ENCODE measurements at places on chromosomes 6 and 20.

GRCh38 chr6:36378243-36378920 lies 9.1 kb downstream of the ETV7 start:
- no peak for DNase-seq

DNA sequence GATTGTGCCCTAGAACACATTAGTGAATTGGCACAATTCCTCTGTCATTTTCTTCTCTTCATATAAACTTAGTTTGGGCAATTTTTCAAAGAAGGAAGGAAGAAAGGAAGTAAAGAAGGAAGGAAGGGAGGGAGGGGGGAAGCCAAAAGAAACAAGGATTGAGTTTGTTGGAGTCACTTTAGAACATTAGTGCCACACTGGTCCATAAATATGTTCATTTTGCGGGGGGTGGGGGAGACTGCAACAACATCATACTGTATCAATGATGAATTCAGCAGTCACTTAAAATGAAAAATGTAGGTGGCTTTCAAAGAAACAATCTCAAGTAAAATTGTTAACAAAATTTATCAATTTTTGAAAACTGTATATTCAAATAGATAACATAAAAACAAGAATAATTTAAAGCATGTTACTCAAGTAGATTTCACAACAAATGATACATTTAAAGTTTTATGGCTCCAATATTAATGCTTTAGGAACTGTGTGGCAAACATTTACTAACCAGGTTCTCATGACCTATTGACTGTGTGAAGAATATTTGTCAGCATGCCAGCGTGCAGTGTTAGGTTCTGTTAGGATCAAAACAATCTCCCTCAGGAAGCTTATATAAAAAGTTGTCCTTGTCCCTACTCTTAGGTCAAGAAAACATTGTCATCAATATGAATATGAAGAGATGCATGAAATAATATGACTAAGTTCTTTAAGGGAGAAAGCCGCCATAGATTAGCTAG lies 208.1 kb upstream of the AGPAT4 start:
- DNase-seq: no peak

- DNase-seq: no peak
These were observed 170.9 kb downstream of the TTLL2 start for GRCh38 chr6:167495506-167496401.

GRCh38 chr6:132140189-132140588 lies 189.0 kb upstream of the CCN2 start:
- DNase-seq: no peak

DNA sequence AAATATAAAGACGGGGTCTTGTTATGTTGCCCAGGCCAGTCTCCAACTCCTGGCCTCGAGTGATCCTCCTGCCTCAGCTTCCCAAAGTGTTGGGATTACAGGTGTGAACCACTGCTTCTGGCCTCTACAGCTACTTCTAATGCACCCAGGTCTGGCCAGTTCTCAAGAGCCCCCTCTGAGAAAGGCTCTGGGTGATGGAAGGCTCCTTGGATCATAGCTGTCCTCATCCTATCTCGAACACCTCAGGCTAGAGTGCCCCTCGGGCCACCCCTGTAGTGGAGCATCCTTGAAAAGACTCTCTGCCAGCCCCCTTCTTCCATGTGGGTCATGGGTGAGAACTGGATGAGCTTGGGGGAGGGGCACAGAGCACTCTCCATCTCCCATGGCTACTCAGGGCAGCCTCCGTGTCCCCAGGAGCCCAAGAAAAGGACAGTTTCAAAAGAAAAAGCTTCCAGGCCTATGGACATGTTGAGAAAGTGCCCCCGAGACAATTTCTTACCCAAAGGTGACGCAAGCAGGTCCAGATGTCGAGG lies 714 bp upstream of the MYLK2 start:
- no peak for DNase-seq

DNA sequence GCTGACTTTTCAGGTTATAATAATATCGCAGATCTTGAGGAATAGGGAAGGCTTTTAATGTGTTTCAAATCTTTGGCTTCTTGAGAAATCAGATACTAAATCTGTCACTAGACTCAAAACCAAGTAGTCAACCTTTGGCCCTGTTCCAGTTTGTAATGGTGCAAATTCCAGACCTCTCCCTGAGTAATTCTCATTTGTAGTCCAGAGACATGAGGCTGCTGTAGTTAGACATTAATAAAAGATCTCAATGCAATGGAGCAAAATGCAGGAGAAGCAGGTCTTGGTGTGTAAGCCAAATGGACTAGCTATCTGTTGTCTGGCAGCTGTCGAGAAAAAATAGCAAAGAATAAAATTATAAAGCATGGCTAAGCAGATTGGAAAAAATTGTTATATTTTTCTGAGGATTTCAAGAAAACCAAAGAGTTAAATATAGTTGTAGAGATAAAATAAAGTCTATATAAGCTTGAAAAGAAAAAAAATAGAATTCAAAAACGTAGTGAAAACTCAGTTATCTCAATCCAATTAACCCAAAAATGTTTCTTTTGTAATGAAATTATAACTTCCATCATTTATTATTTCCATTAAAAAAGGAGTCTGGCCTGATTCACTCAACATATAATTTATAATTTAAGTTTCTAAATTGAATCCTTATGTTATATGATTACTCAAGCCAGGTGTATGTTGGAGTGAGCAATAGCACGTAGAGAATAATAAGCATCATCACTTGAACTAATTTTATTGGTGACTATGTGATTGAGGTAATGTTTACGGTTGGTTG lies 161.5 kb upstream of the ADGRB3 start:
- no peak for DNase-seq

DNA sequence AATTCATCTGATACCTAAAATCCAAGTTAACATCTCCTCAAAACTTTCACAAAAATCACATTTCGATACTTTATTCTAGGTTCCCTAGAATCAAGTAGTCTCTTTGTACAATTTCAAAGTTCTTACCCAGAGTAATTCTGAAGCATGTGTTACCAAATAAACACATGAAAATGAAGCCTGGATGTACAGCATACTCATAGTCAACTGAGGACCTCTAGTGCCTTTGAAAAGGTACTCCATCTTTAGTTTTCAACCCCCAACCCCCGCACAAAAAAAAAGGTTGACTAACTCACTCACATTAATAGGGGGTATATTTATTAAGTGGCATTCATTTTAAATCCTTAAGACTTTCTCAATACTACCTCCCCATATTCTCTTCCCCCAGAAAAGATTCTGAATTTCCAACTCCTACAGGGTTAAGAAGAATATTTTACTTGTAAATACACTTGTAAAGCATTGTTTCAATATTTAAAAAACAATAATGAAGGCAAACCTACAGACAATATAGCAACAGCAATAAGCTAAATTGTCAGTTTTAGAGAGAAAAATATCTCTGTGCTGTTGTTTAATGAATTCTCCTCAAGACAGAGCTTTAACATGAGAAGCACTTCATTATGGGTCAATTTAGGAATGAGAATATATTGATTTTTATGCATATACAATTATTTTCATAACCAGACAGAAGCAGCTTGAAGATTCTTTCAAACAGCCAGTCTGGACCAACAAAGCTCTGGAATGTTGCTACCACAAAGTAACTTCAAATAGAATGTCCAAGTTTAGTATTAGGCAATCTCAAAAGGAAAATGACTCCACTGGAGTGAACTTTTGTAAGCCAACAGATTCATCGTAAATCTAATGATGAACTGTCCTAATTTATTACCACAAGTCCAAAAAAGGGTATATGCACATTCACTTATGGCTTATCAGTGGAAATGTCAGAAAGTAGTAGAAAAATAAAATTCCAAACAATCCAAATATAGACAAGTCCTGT lies 3.3 kb downstream of the PLN start:
- no peak for DNase-seq

DNA sequence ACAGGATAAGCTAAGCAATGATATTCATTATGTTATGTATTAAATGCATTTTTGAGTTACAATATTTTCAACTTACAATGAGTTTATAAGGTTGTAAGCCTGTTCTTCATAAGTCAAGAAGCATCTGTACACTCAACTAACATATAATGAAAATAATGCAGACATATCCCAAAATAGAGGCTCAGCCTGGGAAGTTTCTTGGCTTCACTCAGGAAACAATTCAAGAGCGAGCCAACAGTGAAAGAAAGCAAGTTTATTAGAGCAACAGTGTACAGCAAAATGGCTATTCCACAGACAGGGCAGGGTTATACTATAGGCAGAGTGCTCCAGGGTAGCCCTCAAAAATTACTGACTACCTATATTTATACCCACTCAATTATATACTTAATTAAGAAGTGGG lies 1581.8 kb downstream of the HACE1 start:
- no peak for DNase-seq

DNA sequence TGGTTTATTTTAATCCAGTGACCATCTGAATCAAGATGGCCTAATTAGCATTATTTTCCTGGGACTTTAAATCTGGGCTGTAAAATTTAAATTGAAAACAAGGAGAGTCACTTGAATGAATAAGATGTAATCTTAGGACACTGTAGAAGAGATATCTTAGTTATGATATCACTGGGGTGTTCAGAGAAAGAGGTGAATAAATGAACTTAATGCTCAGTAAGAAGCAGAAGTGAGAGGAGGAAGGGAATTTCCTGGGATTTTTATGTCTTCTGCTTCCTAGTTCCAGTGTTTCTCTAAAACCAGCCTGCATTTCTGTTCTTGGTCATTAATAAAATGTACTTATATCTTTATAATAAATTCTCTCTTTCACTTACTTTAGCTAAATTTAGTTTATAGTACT lies 136.8 kb upstream of the PTPRK start:
- DNase-seq: no peak

GRCh38 chr6:32627831-32628230 lies 9.4 kb upstream of the HLA-DQA1 start:
- DNase-seq: no peak

GRCh38 chr6:156720691-156721685 lies 56.2 kb upstream of the ARID1B start:
- DNase-seq: no peak

DNA sequence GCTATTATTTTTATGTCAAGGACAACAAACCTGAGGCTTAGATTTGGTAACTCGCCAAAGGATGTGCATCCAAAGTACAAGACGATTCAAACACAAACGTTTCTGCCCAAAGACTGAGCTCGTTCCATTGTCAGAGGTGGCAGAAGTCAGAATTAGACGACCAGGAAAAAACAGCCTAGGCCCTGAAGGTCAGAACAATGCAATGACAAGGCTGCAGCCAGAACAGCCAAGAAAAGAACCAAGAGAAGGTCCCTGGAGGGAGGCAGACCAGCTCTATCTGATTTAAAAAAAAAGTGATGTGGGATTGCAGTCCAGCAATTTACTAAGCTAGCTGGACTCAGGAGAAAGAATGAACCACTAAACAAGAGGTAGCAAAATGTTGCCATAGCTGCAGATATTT lies 54.2 kb downstream of the NCOA7 start:
- DNase-seq: no peak

All from LNCaP clone FGC (cell line).